Gastrocnemius medialis (tissue), 4 donors: ENCODE measurements at places on chromosomes 1 and 21. TPM values are rescaled to one million over a fixed set of nuclear protein-coding genes. Genes with fewer than 3 reads are reported as not detected.

- H3K4me1 ChIP-seq: no peaks in the 10 kb centered on the region
- DNase-seq: no peak
Measured at GRCh38 chr21:42696501-42697040, 43.1 kb downstream of the PDE9A start.

GRCh38 chr1:211843018-211843417 is 12.5 kb upstream of the LPGAT1 start:
- H3K4me3 ChIP-seq: no peak overlapping the region
- no peak for DNase-seq
- H3K27me3 ChIP-seq: no peaks in the 10 kb centered on the region
- no peak overlapping the region for H3K27ac ChIP-seq

- no peaks in the 10 kb centered on the region for H3K36me3 ChIP-seq
- DNase-seq: no peak
- H3K27me3 ChIP-seq: peaks cover 9% of the 10 kb centered on the region
Measured at GRCh38 chr1:159211331-159212136, 6.9 kb downstream of the ACKR1 start.

GRCh38 chr1:82777240-82777639 is 976.5 kb downstream of the ADGRL2 start:
- no peaks in the 10 kb centered on the region for H3K4me1 ChIP-seq
- no peak for DNase-seq
- no peak overlapping the region for H3K4me3 ChIP-seq
- no peak overlapping the region for H3K27ac ChIP-seq

- no peaks in the 10 kb centered on the region for H3K4me1 ChIP-seq
- H3K4me3 ChIP-seq: no peak overlapping the region
- H3K27ac ChIP-seq: no peak overlapping the region
- no peaks in the 10 kb centered on the region for H3K27me3 ChIP-seq
- no peaks in the 10 kb centered on the region for H3K36me3 ChIP-seq
- DNase-seq: no peak
Measured at GRCh38 chr1:111778541-111779051, 22.9 kb downstream of the DDX20 start.

GRCh38 chr1:150813028-150813707 is 5.1 kb upstream of the CTSK start:
- H3K36me3 ChIP-seq: no peaks in the 10 kb centered on the region
- H3K4me1 ChIP-seq: peaks cover 3% of the 10 kb centered on the region
- H3K27me3 ChIP-seq: no peaks in the 10 kb centered on the region

DNA sequence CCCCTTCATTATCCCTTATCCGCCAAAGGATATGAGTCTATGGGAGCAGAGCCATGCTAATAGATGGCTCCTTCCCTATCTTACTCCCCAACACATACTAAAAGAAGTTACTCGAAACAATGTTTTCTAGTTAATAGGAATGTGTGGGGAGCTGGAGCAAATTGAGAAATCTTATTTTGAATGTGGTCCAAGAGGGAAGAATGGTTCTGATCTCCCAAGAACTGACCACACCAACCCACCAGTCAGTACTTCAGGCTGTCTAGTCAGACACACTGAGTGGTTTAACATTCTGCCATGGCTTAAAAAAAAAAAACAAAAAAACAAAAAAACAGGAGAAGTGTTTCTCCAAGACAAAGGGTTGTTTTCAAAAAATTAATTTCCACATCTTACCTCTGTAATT is 31.5 kb upstream of the DNASE2B start:
- H3K4me1 ChIP-seq: peaks cover 33% of the 10 kb centered on the region
- no peaks in the 10 kb centered on the region for H3K27me3 ChIP-seq
- H3K36me3 ChIP-seq: no peaks in the 10 kb centered on the region
- no peak for DNase-seq
- peak overlapping the region; percentile 23 for H3K27ac ChIP-seq
- H3K4me3 ChIP-seq: no peak overlapping the region

DNA sequence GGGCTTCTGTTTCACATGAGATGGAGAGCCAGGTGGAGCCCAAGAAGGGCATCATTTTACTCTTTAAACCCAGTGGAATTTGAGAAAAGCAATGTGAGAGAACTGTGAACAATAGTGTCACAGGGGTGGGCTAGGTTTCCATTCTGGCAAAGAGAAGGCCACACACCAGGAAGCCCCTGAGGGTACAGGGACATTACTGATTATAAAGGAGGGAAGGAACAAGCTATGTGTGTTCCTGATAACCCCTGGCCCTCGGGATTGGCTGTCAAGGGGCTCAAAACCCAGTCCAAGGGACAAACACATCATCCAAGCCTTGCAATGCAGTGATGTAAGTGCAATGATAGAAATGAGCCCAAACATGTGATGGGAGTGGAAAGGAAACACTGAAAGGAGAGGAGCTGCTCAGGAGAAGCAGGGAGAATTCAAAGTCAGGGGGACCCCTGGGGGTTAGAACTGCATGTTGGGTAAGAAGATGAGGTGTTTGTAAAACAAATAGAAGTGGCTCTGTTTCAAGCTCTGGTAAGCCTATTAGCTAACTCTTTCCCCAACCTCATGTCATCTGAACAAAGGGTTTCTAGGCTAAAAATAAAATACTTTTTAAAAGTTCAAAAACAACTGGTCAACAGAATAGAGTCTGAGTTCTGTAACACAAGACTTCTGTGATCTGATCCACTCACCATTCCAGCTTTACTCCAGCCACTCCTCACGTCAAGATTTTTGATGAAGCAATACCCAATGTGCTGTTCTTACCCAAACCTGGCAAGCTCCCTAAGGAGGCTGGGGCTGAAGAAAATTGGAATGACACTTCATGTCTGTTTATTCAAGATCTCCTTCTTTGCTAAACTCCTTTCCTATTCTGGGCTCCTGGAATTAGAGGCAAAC is 51.1 kb upstream of the IL12RB2 start:
- peak overlapping the region; percentile 69 for H3K27ac ChIP-seq
- peak; percentile 5 for DNase-seq
- no peaks in the 10 kb centered on the region for H3K36me3 ChIP-seq
- H3K27me3 ChIP-seq: no peaks in the 10 kb centered on the region
- peaks cover 6% of the 10 kb centered on the region for H3K4me1 ChIP-seq
- no peak overlapping the region for H3K4me3 ChIP-seq

GRCh38 chr1:161189036-161189435 is 9.8 kb downstream of the ADAMTS4 start:
- H3K4me3 ChIP-seq: no peak overlapping the region
- H3K4me1 ChIP-seq: peaks cover 24% of the 10 kb centered on the region
- H3K36me3 ChIP-seq: no peaks in the 10 kb centered on the region
- no peak overlapping the region for H3K27ac ChIP-seq
- DNase-seq: no peak

DNA sequence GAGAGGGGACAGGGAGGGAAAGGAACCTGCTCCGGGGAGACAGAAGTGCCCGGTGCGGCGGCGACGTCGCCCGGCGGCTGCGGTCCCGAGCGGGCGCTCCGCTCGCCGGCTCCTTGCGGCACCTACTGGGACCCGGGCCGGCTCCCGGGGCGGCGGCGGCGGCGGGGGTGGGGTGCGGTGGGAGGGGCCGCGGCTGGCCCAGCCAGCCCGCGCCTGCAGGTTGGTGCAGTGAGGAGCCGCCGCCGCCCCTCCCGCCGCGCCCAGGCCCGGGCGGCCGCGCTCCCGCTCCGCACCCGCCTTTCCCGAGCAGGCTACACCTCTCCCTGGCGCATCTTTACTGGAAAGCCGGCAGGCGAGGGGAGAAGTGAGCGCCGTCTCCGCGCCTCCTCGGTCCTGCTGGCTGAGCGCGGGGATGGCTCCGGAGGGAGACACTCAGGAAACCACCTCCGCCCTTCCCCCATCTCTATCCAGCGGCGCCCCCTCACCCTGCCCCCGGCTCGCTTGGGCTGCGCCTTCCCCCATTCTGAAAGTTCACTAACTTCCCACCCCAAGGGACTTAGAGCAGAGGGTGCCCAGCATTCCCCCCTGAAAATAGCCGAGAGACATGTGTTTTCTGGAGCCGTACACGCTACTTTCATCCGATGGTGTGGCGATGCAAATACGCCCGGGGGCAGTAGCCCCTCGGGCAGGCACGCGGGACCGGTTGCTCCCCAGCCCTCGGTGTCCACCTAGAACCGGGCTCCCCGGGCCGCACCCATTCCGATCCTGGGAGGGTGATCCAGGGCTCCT is at the start of gene PLD5:
TSS of gene PLD5 (minus strand) at position 127 of the 789 bp plus-strand sequence.
- H3K4me3 ChIP-seq: peak within 1 kb of the TSS; percentile 31
- peaks cover 29% of the 10 kb centered on the region for H3K27me3 ChIP-seq
- peaks cover 10% of the 10 kb centered on the region for H3K4me1 ChIP-seq
- H3K36me3 ChIP-seq: no peaks in the 10 kb centered on the region
- no peak for DNase-seq

- no peaks in the 10 kb centered on the region for H3K27me3 ChIP-seq
- peak overlapping the region; percentile 62 for H3K27ac ChIP-seq
- H3K4me3 ChIP-seq: no peak overlapping the region
- no peaks in the 10 kb centered on the region for H3K36me3 ChIP-seq
Measured at GRCh38 chr1:64948905-64949833, 17.2 kb downstream of the JAK1 start.

- no peaks in the 10 kb centered on the region for H3K36me3 ChIP-seq
- no peak for DNase-seq
- no peak overlapping the region for H3K27ac ChIP-seq
- H3K4me3 ChIP-seq: no peak overlapping the region
- no peaks in the 10 kb centered on the region for H3K4me1 ChIP-seq
Measured at GRCh38 chr21:41899426-41900202, 20.5 kb upstream of the PRDM15 start.

GRCh38 chr1:23521588-23521987 is 9.4 kb downstream of the E2F2 start:
- H3K27ac ChIP-seq: no peak overlapping the region
- no peaks in the 10 kb centered on the region for H3K36me3 ChIP-seq
- no peak overlapping the region for H3K4me3 ChIP-seq
- no peaks in the 10 kb centered on the region for H3K4me1 ChIP-seq

The CHIA gene
- not detected for total RNA-seq

DNA sequence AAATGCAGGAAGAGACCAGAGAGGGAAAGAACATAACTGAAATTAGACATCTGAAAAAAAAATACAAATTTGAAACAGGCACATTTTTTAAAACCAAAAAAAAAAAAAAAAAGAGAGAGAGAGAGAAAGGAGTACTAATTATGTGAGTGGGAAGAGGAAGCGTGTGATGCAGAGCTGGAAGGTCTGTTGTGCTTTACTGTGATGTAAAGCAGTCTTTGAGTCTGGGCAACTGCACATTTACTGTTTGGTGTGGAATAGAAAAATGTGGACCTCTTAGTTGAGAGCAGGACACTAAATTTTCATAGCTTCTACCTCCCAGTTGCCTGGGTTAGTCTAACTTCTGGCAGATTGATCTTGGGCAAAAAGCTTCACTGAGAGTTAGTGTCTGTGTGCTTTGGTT is 16.5 kb downstream of the LHX9 start:
- no peaks in the 10 kb centered on the region for H3K4me1 ChIP-seq
- H3K36me3 ChIP-seq: no peaks in the 10 kb centered on the region
- no peak overlapping the region for H3K27ac ChIP-seq

DNA sequence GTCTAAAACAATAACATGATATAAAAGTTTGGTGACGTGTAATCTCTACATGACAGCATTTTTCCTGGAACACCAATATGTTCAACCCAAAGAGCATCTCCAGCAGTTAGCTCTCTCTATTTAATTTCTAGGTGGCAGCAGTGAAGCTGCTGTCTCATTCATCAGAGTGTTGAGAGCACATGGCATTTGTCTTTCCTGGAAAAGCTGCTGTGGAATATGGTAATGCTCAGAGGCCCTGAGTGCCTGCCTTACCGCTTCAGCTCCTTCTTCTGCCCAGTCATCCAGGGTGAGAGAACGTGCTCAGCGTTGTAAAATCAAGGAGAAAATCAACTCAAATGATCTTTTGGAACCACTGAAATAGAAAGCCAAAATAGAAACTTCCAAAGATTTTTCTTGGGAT is 640.7 kb downstream of the ADGRL2 start:
- no peak overlapping the region for H3K4me3 ChIP-seq
- no peak overlapping the region for H3K27ac ChIP-seq
- H3K4me1 ChIP-seq: no peaks in the 10 kb centered on the region
- no peak for DNase-seq
- H3K27me3 ChIP-seq: no peaks in the 10 kb centered on the region
- no peaks in the 10 kb centered on the region for H3K36me3 ChIP-seq

GRCh38 chr1:95370691-95371562 is 136.9 kb downstream of the RWDD3 start:
- H3K27ac ChIP-seq: no peak overlapping the region
- DNase-seq: no peak
- no peak overlapping the region for H3K4me3 ChIP-seq
- H3K36me3 ChIP-seq: no peaks in the 10 kb centered on the region
- H3K4me1 ChIP-seq: no peaks in the 10 kb centered on the region
- no peaks in the 10 kb centered on the region for H3K27me3 ChIP-seq
